T follicular helper cell (primary cell): ENCODE measurements at places on chromosomes 3 and 15.

DNA sequence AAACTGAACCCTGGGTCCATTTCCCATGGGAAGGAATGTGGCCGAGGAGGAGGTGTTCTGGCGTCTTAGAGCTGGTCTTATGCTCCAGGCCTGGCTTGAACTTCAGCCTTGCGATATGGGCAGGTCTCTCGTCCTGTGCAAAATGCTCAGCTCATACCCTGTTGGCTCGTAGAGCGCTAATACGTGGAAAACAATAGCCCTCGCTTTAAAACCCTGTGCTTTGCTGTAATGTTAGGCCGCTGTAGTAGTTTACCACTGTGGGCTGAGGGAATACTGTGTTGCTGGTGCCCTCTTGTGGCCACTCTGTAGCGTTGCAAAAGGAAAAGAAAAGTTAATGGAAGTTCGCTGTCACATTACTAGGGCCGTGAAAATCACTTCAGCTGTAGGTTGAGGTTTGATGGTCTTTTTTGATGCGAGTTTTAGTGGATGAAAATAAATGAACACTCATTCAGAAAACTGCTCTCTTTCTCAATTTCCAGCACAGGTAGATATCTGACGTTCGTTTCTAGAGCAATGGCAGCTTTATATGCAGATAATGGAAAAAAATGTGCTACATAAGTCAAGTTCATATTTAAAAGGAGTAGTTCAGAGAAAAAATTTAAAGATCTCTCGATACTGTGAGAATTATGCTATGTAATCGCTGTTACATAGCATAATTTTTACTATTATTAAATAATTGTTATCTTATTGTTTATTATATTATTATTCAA, 92.9 kb downstream of the MCTP2 start:
- peak; percentile 16 for DNase-seq

DNA sequence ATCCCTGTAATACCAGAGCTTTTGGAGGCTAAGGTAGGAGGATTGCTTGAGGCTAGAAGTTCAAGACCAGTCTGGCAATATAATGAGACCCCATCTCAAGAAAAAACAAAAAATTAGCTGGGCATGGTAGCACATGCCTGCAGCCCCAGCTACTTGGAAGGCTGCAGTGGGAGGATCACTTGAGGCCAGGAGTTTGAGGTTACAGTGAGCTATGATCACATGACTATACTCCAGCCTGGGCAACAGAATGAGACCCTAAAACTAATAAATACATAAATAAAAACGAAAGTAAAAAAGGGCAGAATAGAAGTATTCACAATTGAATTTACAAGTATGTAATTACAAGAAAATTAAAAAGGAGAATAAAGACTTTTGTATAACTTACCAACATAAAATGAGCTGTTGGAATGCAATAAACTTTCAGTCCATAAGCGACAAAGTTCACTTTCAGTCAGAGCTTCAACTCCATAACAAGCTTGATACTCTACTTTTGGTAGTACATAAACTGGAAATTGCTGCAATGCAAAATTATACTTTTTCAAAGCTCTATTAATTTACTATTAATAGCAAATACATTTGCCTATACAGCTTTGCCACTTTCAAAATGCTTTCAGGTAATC, 36.8 kb downstream of the ICE2 start:
- DNase-seq: no peak

- no peak for DNase-seq
Measured at GRCh38 chr3:181425074-181425473, 286.7 kb upstream of the SOX2 start.

DNA sequence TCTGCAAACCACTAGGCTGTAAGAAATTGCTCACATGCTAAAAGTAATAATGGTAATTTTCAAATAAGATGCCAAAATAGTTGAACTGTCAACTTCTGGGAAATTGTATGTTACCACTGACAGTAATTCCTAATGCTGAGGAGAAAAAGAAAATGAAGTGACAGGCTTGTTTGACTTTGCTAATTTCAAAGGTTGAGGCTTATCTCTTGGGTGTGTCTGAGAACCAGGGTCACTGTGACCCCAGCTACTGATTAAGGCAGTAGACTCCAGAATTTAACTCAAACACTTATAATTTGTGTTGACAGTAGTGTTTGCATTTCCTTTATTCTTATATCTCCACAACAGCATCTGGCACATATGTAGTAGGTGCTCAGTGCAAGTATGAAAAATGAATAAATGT, 74.6 kb upstream of the PDZRN3 start:
- no peak for DNase-seq

GRCh38 chr3:121969631-121970030, 52.4 kb downstream of the ILDR1 start:
- no peak for DNase-seq

- no peak for DNase-seq
Measured at GRCh38 chr3:108775649-108776048, 18.4 kb upstream of the RETNLB start.

- no peak for DNase-seq
Measured at GRCh38 chr15:63640146-63640545, 43.0 kb downstream of the FBXL22 start.

GRCh38 chr15:40274350-40275274, 8.3 kb downstream of the ANKRD63 start:
- DNase-seq: peak; percentile 80

GRCh38 chr3:25430935-25431770, 3.1 kb downstream of the RARB start:
- no peak for DNase-seq

- no peak for DNase-seq
Measured at GRCh38 chr3:58202917-58203360, 7.8 kb downstream of the DNASE1L3 start.

DNA sequence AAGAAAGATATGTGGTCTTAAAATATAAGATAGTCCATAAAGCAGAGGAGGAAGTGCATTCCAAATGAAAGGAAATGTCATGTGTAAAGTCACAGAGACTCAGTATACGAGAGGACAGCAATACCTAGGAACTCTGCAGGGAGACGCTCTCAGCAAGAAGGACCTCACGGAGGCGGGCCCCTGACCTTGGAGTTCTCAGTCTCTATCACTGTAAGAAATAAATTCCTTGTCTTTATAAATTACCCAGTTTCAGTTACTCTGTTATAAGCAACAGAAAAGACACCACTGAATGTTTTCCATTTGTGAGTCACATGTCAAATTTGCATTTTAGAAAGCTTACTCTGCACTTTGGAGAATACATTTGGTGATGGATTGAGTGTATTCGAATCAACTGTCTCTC, 140.6 kb downstream of the GBE1 start:
- DNase-seq: no peak

DNA sequence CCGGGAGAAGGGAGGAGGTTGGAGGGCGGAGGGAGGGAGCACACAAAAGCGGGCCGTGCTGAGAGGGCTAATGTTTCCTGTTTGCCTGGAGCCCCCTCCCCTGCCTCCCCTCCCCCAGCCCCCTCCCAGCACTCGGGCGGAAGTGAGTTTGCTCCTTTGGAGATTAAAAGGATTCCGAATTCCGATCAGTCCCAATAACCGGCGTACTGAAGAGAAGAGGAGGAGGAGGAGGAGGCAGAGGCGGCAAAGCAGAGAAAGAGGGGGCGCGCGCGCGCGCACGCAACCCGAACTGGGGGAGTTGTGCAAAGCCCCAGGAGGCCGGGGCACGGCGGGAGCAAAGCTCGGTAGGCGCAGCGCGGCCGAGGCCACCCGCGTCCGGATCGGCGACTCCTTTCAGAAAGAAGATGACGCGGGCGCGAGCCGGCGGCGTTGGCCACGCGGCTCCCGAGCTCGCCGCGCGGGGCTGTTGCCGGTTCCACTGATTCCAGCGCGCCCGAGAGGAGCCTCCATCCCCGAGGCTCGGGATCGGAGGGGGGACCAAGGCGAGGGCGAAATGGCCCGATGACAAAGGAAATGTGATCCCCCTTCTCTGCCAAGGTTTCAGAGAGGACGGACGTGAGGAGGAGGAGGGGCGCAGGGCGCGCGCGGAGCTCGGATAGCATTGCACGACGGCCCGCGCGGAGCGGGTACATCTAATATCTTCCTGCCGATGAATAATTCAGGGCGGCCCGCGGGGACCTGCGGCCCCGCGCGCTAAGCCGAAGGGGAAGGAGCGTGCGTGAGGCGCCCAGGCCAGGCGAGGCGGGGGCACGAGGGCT, 1.1 kb upstream of the TRIM71 start:
- DNase-seq: no peak
